ENCODE measurements at places on chromosomes 6 and 20. TPM values are rescaled to one million over a fixed set of nuclear protein-coding genes. Genes with fewer than 3 reads are reported as not detected.

DNA sequence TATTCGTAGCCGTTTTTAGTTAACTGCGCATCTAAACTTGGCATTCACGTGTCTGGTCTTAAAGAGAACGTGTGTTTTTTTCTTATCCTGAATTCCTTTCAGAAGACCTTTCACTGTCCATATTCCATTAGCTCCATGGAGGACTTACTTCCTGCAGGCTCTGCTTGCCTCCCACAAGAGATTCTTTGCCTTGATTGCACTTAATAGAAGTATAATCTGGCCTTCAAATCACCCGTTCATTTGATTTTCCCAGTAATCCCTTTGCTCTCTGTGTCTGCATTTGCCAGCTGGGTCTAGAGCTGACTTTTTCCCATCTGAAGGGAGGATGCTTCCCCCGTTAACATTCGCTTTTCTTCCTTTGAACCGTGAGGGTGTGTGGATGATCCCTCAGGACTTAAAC is 79.5 kb downstream of the RNF182 start:
- DNase-seq = no peak

DNA sequence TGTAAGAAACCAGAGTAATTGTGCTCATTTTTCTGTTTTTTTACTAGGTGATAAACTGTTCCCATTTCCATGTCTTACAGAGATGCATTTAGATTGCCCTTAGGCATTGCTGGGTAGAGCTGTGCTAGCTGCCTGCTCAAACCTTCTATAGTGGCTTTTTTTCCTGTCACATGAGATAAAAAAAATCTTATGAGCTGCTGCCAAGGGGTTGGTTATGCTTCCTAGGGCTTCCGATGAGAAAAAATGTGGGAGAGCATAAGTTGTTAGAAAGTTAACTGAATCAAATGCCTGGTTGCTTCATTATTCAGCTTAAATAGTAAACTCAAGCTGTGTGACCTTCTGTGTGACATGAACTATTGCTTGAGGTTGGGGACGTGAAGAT is 50.0 kb upstream of the NOX3 start:
- DNase-seq = no peak

GRCh38 chr6:142489722-142490610 is 188.2 kb downstream of the ADGRG6 start:
- DNase-seq = no peak

GRCh38 chr6:34189806-34190503 is 44.1 kb upstream of the GRM4 start:
- DNase-seq = peak; percentile 72

DNA sequence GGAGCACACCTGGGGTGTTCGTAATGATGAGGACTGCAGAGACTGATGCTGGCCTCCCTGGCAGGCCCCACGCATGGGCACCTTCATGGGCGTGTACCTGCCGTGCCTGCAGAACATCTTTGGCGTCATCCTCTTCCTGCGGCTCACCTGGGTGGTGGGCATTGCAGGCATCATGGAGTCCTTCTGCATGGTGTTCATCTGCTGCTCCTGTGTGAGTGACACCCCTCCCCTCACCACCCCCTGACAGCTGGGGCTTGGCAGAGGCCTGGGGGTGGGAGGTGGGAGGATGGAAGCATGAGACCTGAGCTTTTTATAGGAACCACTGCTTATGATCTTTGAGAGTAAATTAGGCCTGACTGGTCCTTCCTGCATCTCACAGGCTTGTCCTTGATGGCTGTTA is 6.7 kb downstream of the SLC12A5 start:
- DNase-seq = no peak

- DNase-seq = no peak
These were observed 40.0 kb downstream of the SNHG17 start for GRCh38 chr20:38395165-38395564.

DNA sequence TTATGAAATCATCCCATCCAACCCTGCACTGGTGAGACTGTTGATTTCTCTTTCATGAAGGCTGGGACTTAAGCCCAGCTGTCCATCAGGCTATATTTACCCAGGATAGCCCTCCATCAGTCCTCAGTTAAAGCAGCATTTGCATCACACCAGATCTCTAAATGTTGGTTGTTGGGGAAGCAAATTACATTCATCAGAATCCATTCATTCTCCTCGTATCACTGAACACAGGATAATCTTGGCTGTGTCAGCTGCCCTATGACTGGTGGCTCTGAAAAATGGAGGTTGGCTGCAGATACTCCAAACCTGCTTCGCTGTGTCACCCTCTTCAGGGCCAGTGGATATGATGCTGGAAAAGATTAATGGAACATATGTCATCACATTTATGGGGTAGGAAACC is 718.3 kb downstream of the KIF16B start:
- DNase-seq = no peak

- DNase-seq = no peak
These were observed 911.4 kb upstream of the FLRT3 start for GRCh38 chr20:15248618-15249395.

- no peak for DNase-seq
These were observed 23.2 kb upstream of the UNC93A start for GRCh38 chr6:167267921-167268401.

- no peak for DNase-seq
These were observed 9.3 kb downstream of the SLC9A8 start for GRCh38 chr20:49821870-49822331.

DNA sequence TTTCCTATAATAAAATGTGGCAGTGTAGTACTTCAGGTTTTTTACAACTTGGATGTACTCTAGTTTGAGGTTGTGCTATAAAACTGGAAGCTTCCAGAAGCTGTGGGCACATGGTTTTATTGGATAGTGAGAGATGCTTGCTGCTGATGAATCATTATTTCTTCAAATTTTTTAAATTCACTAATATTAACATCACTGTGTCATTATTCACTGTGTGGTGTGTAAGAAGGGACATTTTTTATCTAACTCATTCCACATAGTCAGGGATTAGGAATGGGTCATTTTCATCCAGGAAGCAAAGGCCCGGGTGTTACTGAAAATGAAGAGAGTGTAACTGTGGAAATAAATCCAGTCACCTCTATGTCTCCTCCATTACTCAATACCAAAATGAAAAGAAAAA is 421.0 kb downstream of the TENT5A start:
- DNase-seq = no peak

DNA sequence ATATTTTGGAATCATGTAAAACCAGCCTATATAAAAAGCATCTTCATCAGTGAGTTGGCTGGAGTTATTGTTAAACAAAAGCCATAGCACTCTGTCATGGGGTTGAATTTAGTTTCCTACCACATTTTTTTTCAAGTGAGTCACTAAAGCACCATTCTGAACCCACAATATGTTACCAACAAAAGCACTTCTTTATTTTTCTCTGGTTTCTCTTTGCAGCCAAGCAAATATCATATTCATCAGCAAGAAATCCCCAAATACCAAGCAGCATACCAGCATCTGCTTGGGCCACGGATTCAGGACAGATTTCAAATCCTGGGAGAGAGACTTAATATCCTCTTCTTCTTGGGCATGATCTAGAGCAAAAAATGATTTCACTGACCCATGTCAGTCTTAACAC is 441.4 kb downstream of the BCKDHB start:
- no peak for DNase-seq

DNA sequence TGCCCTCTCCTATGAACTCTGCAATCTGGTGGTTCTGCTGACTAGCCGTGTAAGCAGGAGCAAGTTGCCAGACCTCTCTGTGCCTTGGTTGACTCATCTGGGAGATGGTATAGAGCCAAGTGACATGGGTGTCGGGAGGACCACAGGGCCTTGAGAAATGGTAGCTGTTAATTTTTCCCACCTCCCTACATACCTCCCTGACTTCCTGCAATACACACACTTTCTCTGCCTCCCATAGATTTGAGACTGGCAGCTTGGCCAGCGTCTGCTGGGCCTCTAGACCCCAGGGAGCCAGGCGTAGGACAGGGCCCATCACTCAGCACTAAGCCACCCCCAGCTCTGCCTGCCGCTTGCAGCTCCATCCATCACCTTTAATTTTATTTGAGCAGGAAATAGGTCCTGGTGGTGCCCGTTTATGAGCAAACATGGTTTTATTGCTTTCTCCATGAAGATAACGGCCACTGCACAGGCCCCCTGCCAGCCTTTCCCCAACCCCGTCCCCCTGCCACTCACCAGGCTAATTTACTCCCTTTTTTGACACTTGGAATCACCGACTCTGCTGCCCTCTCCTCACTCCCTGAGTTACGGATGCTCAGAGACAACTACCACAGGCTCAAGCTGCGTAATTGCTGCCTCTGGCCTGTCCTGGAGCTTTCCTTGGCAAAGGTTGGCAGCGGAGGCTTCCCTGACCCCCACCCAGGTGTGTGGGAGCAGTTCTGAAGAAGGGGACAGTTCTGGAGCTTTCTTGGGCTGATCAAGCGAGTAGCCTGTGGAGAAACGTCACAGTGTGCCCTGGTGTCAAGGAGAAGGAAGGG is 11.1 kb downstream of the GLP1R start:
- peak; percentile 30 for DNase-seq

DNA sequence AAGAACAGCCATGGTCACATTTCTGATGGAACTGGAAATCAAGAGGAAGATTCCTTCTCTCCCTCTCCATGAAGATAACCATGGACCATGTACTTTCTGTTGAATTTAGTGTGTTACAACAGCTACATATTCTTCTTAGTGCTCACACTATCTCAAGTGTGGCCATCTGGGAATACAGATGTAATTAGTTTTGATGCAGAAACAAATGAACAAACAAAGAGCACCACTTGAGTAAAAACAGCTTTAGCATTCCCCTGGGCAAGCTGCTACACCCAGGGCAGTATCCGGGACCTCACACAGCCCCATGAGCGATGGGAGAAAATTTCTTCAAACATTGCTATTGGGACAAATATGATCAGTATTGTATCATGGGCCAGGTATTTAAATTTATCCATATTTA is 75.2 kb downstream of the RAMACL start:
- no peak for DNase-seq

GRCh38 chr6:17336425-17336824 is 55.3 kb downstream of the RBM24 start:
- DNase-seq = no peak

- no peak for DNase-seq
These were observed 23.4 kb upstream of the PTGIS start for GRCh38 chr20:49591217-49591865.

DNA sequence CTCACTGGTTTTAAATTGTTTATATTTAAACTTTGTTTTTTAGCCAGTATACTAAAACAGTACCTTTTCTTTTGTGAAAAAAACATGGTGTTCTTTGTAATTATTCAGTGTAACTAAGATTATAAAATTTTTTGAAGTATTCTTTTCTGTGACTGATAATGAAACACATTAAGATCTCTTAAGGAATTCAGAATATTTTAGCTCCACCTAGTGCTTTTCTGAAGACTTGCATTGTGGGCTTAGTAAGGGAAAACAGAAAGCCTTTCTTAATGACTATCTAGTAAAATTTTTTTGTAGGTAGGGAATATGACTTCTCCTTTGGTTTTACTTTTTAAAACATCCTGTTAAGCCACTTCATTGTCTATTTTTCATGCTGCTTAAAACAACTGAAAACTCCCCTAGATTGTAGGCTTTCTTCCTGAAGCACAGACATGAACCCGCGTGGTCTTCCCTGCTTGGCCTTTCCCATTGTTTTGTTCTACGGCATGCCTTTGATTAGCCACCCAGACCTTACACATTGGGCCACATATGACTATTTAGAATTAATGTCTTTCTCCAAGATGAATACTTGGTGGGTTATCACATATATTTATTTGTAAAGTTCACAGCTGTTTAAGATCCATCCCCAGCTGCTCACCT is 72.1 kb downstream of the AFDN start:
- no peak for DNase-seq

DNA sequence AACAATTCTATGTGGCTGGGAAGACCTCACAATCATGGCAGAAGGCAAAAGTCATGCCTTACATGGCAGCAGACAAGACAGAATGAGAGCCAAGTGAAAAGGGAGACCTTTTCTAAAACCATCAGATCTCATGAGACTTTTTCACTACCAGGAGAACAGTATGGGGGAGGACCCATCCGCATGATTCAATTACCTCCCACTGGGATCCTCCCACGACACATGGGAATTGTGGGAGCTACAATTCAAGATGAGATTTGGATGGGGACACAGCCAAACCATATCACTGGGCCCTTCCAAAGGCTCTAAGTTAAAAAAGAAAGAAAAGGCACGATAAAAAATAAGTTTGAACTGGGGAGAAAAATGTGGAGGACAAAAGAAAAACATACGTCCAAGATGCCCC is 406.9 kb upstream of the CDH4 start:
- no peak for DNase-seq

GRCh38 chr6:135108692-135109091 is 54.1 kb upstream of the HBS1L start:
- DNase-seq = no peak

DNA sequence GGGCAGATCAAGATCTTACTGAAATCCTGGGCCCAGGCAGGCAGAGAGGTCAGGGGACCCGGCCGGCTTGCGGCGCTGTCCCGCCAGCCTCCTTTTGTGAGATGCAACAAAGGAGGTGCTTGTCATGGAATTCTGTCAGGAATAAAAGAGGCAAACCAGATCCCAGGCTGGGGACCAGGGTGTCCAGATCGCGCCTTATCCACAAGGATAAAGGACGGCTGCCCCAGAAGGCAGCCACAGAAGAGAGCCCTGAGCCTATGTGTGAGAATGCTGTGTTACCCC is 42.6 kb upstream of the CDH22 start:
- DNase-seq = no peak

- DNase-seq = no peak
These were observed 202.9 kb upstream of the JARID2 start for GRCh38 chr6:15042938-15043337.

DNA sequence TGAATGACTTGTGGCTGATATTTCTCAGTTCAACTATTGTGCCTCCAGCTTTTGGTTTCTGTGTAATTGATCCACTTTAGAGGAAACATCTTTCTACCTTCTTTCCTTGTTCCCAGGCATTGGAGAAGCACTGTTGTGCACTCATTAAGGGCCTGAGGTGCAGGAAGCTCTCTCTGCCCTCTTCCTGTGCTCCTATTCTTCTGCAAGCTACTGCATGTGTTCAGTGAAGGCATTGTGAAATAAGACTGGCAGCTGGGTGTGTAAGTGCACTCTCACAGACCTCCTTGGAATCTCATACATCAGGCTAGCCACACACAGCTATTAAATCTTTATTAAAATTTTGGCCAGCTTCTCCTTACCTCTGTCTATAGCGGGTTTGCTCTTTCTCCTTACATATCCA is 177.8 kb downstream of the OGFRL1 start:
- no peak for DNase-seq

GRCh38 chr6:53598265-53598907 is 53.5 kb upstream of the GCLC start:
- DNase-seq = no peak

- no peak for DNase-seq
These were observed 12.8 kb downstream of the MAS1L start for GRCh38 chr6:29474996-29475395.

The RSPO3 gene
- 10.7 TPM for total RNA-seq

The EBF4 gene
- 1.4 TPM for total RNA-seq

The VAPB gene
- 29.7 TPM for total RNA-seq

The TFEB gene
- total RNA-seq = 47.9 TPM

The ZNF831 gene
- total RNA-seq = 1.8 TPM

The OXT gene
- not detected for total RNA-seq

The MEI4 gene
- total RNA-seq = not detected

The MCHR2 gene
- total RNA-seq = not detected

The ZC2HC1B gene
- not detected for total RNA-seq

The SMOC2 gene
- 14.9 TPM for total RNA-seq

The C20orf173 gene
- total RNA-seq = not detected

The PEX3 gene
- 16.6 TPM for total RNA-seq

The RXRB gene
- total RNA-seq = 56.7 TPM

All from Peyer's patch (tissue), 4 donors.